Amygdala (tissue), 56 donors: ENCODE measurements at places on chromosomes 7 and 10.

DNA sequence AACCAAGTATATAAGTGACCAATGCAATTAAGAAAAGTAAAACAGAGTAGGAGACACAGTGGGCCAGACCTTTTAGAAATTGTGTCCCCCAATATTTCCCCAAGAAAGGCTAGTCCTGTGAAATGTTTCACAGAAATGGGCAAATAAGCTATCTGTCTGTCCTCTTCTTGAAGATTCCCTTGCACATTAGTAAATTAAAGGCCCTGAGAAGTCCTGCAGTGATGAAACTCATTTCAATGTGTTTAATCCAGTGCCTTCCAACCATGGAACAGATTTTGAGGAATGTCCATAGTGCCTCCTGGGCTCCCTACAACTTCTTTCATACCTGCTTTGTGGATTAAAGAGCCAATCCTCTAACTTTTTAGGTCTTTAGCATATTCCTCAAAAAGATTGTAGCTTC, 11.2 kb upstream of the EEPD1 start:
- DNase-seq = no peak

DNA sequence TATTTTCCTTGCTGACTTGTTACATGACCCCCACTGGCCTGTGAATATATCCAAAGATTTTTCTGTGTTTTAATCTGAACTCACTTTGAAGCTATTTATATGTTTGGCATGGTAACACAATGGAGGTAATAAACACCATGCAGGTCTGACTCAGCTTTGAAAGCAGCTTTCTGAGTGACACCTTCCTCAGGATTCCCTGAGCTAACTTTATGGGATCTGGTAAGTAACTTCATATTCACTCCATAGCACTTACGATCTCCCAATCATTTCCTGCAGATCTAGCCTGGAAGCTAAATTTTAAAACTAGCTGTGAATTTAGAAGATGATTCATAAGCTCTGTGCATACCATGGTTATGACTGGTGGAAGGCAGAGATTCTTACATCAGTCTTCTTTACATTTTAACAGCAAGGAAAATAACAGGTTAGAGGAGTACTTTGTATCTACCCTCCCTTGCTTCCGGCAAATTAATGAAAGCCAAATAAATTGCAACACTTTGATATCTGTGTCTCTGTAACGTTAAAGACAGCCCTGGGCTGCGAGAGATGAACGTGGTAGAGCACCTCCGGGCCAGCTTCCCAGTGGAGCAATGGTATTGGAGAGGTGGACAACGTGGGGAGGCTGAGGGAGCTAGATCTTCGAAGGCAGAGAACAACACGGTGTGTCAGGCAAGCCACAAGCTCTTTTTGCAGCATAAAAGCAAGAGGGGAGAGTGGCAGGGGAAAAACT, 170.2 kb upstream of the KLF14 start:
- DNase-seq = no peak

GRCh38 chr10:65805993-65806392, 1119.8 kb upstream of the LRRTM3 start:
- DNase-seq = no peak

DNA sequence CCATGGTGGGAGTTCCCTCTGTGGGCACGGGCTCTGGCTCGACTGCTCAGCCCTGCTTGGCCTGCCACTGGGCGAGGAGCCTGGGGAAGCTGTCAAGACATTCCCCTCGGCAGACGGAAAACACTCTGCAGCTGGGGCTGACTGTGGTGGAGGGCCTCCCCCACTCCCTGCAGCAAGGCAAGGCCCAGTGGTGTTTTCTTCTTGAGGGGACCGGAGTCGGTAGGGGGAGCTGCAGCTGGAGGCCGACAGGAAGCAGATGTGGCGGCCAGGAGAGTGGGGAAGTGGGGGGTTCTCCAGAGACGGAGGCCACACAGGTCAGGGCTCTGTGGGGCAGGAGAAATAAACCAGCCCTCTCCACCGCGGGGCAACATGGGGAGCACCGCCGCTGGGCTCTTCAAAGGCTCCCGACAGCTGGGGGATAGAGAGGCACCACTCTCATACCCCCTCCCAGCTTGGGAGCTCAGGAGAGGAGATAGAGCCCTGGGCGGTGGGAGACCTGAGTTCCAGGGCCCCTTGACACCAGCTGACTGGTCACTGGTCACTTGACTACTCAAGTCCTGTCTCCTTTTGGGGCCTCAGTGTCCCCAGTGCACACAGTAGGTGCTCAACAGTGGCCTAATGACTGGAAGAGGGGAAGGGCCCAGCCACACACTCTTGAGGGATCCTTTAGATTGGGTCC, 43.4 kb downstream of the PPIF start:
- no peak for DNase-seq

DNA sequence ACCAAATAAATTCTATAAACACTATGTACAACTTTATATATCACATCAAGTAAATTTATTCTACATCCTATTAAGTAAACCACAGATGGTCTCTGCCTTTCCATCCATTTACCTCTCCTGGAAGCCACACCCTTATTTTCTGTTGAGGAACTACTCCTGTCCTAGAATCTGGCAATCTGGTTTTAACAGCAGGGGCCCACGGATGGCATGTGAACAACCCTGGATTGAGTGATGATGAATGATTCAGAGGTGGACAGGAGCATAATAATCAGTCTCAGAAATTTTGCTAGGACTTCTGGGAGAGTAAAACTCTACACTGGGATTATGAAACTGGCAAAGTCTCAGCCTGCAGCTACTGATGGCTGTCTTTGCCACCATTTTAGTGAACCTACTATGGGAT, 54.1 kb downstream of the CDK6 start:
- DNase-seq = no peak

DNA sequence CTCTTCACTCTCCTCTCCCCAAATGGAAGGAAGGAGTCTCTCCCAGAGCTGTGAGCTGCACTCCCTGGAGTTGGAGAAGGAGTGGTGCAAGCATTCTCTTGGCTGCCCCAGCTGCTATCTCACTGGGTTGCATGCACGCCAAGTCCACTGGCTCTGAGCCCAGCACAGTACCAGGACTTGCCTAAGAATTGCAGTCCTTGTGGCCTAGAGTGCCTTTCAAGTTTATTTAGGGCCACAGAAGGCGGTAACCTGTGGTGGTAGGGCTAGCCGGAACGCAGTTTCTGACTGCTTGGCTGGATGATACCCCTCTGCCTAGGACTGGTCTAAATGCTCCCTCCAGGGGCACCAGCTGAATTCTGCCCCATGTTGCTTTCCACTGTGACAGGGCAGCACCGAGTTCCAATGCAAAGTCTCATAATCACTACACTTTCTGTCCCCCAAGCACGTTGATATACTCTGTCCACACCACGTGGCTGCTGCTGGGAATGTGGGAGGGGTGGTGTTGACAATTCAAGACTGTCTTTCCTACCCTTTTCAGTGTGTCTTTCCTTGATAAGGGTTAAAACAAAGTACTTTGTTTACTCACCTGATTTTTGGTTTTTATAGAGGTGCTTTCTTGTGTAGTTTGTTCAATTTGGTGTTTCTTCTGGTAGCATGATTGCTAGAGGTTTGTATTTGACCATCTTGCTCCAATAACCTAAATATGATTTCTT, 57.0 kb downstream of the PHTF2 start:
- peak; percentile 26 for DNase-seq

DNA sequence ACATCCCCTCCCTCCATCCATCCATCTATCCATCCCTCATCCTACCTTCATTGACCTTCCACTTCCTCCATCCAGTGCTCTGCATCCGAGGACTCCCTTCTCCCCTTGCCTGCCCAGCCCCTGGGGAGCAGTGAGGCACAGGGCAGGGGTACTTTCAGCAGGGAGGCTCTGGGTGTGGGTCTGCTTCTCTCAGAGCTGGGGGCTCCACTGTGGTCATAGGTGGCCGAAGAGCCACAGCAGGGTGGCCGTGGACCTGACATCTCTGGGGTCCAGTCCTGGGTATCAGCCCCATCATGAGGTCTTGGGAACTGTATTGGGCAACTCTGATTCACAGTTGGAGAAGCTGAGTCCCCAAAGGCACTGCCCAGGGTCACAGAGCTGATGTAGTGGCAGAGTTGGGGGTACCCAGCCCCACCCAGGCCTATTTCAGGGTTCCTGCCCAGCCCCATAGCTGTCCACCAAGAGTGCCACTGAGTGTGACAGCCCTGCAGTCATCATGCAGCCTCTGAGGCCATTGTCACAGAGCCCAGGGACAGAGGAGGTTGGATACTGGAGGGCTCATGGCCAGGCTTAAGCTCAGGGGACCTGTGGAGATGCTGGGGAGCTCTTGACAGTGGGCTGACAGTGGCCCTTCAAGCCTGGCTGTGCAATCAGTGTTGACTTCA, 35.3 kb upstream of the DPYSL4 start:
- DNase-seq = no peak
